ENCODE measurements at places on chromosomes 3 and 15.
A peak's percentile ranks its signal among the peaks of the same experiment; 100 is the strongest.

DNA sequence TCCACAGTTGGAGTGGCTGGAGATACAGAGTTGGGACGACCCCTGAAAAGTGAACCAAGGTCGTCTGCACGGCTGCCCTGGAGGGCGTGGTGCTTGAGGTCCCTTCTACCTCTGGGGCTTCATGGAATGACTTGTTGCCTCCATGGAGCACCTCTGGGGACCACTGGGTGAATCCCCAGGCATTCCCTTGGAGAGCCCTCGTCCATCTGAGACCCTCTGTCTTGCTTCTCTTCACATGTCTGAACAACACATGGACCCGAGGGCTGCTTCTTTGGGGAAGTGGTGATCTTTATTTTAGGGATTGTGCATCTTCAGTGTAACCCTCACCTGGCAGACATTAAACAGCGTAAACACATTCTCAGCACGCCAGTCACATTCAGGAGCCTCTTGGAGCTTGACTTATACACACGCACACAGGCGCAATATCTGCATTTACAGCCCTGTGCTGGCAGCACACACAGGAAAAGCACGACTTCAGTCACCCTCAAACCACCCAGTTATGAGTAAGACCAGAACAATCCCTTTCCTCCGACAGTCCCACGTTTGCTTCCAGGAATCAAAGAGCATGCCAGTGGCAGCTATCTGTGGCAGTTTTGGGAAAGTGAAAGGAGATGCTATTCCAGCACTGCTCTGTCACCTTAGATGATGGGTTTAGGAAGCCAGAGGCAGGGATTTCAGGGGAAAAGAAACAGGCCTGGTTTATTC lies 12.6 kb downstream of the FAM107A start:
- DNase-seq = no peak

- DNase-seq = no peak
Observed at GRCh38 chr15:55796321-55796965, 53.5 kb upstream of the PRTG start.

- DNase-seq = no peak
Observed at GRCh38 chr3:127072221-127072771, 89.4 kb downstream of the PLXNA1 start.

DNA sequence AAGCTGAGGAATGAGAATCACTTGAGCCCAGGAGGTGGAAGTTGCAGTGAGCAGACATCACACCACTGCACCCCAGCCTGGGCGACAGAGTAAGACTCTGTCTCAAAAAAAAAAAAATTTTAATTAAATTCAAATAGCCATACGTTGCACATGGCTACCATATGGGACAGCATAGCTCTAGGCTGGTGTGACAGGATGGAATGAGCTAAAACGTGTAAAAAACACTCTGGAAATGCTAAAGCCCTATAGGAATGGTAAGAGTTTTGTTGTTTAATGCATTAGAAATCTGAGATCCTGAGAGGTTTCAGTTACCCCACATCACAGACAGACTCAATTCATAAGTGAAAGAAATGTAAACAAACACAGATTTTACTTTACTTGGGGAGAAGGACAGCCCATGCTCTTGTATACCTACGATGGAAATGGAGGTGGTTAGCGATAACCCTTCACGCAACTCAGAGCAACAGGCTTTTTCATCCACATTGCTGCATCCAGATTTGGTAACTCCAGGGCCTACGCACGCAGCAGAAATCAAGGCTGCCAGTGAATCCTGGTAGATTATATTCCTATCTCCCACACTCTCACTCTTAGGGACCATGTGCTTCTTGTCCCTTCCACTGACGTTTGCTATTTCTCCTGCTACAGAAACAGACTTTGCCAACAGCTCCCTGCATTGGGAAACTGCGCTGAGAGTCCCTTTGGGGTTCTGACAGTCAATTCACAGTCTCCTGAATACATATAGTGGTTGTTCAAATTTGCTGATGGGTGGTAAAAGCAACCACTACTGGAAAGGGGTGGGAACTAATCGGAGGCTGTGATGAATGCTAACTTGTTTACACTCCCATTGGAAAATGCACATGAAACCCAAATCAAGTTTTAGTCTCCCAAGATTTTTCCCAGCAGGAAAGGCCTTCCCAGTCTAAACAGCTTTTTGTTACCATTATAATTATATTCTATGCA lies 3.1 kb downstream of the SH3BP5 start:
- no peak for DNase-seq

DNA sequence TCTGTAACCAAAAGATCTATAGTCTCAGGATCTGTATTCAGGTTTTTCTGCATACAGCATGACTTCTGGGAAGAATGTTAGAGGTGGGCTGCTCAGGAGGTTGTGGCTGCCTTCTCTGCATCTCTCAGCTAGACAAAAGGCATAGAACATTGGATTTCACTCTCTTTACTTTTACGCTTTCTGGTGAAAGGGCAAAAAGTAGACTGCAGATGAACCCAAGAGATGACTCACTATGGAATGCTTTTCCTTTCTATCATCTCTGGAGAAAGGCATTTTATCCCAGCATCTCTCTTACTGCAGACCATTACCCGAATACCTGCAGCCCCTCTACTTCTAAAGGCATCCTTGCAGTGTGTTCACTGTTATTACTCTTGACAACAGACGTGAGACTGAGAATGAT lies 222.2 kb downstream of the WNT5A start:
- DNase-seq = no peak

GRCh38 chr3:171672538-171672937 lies 137.7 kb downstream of the PLD1 start:
- DNase-seq = no peak

GRCh38 chr3:171023566-171023965 lies 3.0 kb downstream of the SLC2A2 start:
- no peak for DNase-seq

- no peak for DNase-seq
Observed at GRCh38 chr3:123113889-123114450, 47.1 kb downstream of the PDIA5 start.

GRCh38 chr3:50154476-50154839 lies 666 bp upstream of the SEMA3F start:
- DNase-seq = peak; percentile 26

DNA sequence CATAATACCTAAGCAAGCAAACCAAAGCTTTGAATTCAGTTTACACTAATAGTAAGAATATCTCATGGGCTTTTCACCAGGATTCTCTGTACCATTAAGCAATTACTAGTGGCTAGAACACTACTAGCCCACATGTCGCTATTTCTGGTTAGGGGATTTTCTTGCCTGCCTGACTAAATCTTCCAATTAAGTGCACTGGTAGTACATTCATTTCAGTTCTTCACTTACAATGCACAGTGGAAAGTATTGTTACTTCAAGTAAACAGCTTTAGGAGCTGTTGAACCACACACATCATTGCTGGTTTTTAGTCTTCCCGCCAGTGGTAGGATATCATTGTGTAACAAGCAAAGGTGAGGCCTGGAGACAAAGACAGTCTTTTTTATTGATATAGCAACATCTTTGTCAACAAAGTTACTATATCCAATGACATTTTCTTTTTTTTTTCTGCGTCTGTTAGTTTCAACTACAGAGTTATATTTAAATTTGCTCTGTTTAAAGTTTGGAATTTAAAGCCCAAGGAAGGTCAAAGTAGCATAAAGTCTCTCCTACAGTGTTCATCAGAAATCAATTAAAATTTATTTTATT lies 826.8 kb upstream of the NR2F2 start:
- no peak for DNase-seq

- DNase-seq = no peak
Observed at GRCh38 chr3:119891944-119892721, 110.2 kb downstream of the NR1I2 start.

- no peak for DNase-seq
Observed at GRCh38 chr15:62164396-62165103, 535 bp downstream of the C2CD4B start.

- no peak for DNase-seq
Observed at GRCh38 chr3:141371882-141372281, 3.6 kb downstream of the ZBTB38 start.

DNA sequence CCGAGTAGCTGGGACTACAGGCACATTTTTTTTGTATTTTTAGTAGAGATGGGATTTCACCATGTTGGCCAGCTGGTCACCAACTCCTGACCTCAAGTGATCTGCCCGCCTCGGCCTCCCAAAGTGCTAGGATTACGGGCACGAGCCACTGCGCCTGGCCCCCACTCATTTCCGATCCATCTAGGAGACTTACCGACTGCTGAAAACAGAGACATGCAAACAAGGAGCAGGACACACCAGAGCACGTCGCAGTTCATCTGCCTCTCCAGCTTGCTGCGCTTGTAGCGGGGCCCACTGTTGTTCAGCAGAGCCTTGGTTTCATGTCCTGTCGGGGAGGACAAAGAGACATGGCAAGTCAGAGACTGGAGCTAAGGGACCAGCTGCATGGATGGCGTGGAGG lies 137.4 kb downstream of the ATP10A start:
- DNase-seq = no peak

GRCh38 chr3:166519443-166519842 lies 682.2 kb upstream of the BCHE start:
- no peak for DNase-seq

- DNase-seq = no peak
Observed at GRCh38 chr15:39904115-39904514, 16.0 kb downstream of the GPR176 start.

DNA sequence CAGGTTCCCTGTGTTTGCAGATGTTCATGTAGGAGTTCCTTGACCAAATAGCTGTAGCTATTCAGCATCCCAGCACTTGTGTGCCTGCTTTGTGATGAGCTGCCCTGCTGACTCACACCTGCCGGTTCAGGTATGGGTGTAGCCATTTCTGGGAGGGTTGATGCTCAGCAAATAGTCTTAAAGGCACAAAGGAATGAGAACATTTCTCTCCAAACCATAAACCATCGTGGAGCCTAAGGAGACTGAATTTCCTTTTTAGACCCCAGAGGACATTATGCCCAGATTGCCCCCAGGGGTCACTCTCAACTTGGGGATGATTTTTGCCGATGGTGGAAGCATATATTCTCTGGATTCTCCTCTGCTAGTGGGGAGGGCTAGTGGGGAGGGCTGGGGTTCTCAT lies 80.6 kb downstream of the ADAMTSL3 start:
- DNase-seq = no peak

GRCh38 chr3:28752290-28752689 lies 403.7 kb upstream of the AZI2 start:
- no peak for DNase-seq

- no peak for DNase-seq
Observed at GRCh38 chr3:160474416-160474838, 24.8 kb upstream of the TRIM59 start.

GRCh38 chr3:169623971-169624370 lies 39.5 kb downstream of the MECOM start:
- DNase-seq = no peak

DNA sequence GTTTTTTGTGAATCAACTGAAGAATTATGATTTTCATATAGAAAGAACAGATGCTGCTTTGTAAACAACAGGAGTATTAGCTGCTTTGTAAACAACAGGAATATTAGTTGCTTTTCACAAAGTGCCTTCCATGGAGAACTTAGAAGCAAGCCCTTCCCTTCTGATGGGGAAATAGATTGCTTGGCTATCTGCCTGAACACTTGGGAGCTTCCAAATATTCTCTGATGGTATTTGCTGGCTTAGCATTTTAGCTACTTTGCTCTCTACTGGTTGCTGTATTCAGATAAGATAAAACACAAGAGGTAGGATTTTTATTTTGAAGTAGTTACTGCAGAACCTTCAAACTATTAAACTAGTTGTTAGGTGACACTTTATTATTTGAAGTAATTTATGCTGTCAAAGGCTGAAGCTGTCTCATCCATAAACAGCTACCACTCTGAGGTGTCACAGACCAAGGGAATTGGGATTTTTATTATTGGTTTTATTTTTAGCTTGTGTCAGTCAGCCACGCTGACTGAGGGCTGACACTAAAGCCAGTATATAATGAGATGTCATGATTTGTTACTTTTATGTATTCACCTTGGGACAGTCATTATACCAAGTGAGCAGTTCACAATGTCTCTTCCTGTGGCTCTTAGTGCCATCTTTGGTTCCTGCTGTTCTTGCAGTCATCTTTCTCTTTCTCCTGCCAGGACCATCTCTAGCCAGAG lies 50.0 kb downstream of the ZIC1 start:
- DNase-seq = no peak

DNA sequence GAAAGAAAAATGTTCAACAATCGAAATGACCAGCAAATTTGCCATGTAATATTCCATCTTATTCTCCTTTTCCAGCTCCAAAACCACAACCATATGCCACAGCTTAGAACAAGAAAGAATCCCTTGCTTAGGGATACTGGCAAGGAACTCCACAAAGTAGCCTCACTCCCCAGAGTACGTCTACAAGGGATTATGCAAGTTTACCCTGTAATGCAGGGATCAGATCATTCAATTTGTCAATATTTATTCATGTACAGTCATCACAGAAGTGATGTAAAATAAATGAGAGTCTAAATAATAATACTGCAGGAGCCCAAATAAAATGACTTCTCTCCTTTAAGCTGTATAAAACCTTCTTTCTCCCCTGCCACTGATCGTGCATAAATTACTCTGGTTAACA lies 23.5 kb upstream of the MYO1E start:
- no peak for DNase-seq

DNA sequence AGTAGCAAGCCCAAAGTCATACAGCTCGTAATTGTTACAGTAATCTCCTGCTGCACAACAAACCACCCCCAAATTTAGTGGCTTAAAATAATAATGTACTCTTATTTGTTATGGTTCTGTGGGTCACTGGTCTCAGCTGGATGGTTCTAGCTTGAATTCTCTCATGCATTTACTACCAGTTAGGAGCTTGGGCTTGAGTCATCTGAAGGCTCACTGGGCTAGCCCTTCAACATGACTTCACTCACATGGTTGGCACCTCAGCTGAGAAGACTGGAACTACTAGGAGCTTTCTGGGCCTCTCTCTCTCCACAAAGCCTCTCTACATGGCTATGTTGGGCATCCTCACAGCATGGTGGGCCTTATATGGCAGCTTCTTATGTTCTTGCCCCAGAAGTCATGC lies 12.5 kb downstream of the PCOLCE2 start:
- no peak for DNase-seq
